Trophoblast cell (in vitro differentiated cells and primary cell): ENCODE measurements at places on chromosomes 6 and 20.

GRCh38 chr6:89817481-89817880, 2.1 kb downstream of the MDN1 start:
- no peak for DNase-seq

DNA sequence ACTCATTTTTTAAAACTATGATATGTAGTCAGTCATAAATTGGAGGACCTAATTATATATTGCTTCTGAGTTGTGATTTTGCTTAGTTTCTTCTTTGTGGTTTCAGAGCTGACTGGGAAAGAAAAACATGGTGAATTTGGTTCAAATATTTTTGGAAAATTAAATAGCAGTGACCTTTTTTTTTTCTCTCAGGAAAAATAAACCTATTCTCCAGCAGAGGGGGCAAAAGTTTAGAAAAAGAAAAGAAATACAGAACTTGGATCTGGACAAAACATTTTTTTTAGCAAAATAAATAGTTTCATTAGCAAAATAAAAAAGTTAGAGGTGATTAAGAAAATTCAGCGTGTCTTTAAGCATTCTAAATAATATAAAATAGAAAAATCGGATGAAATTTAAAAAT, 10.2 kb downstream of the COL10A1 start:
- no peak for DNase-seq

DNA sequence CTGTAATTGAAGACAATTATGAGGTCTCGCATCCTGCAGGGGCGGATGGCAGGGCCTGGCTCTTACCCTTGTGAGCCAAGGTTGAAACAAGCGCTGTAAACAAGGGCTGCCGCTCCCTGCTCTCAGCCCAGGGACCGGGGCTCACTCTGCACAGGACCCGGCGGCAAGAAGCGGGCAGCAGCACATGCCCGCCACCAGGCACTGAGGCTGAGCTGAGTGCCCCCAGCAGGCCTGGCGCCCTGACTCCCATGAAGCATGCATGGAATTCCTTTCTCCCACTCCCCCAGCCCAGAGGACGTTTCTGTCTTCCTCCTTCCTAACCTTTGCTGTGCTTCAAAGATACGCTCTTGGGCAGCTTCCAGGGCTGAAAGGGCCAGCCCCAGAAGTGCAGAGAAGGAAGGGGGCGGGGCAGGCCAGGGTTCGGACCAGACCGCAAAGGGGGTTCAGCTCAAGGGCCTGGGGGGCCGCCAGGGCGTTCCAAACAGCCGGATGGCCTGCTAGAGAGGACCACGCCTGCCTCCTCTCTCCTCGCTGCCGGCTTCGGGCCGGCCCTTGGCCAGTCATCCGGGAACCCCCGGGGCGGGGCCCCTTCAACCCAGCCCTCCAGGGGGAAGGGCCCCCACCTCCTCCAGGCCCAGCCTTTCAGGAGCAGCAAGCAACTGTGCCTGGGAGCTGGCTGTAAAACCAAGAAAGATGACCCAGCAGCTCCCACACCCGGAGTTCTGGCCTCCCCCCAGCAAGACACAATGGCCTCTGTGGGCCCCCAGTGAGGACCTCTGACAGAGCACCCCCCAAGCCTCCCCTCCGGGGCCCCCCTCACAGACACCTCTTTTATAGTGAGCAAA, 109.9 kb downstream of the NOL4L start:
- DNase-seq, result no peak

DNA sequence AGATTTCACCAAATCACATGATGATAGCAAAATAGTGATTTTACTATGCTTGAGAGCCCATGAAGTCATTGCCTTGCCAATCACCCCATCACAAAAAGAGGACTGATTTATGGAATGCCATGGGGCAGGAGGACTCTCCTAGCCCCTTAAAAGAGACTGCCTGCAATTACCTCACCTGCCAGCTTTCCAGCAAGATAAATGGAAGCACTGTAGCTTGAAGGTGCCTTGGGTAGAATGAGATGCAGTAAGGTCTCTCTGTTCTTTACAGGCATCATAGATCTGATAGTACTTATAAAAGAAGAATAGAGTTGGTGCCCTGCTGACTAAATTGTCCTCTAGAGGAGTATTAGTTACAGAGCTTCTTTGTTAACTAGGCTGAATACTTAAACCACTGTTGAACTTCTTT, 242.3 kb downstream of the TMEM242 start:
- DNase-seq, result no peak

- DNase-seq, result peak; percentile 69
Observed at GRCh38 chr6:133837801-133838349, 51.0 kb upstream of the TCF21 start.
